ENCODE measurements at places on chromosomes 3 and 15.

- peak; percentile 77 for DNase-seq
Measured at GRCh38 chr15:70528270-70528706, 235.1 kb downstream of the UACA start.

DNA sequence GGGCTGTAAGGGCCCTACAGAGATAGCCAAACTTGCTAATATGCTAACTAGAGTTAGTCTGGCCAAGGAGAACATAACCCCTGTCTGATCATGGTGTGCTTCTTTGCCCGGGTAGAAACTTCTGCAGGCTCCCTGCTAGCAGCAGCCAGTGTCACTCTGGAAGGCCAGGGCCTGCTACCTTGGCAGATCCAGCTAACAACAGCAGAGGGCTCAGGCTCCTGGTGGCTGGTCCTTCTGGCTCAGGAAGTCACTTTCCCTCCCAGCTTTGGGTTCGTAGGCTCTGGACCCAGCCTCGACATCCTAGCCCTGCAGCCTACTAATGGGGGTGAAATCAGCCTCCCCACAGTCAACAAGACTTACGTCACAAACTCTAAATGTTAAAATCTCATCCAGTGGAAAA is 373.7 kb upstream of the RGMA start:
- no peak for DNase-seq

DNA sequence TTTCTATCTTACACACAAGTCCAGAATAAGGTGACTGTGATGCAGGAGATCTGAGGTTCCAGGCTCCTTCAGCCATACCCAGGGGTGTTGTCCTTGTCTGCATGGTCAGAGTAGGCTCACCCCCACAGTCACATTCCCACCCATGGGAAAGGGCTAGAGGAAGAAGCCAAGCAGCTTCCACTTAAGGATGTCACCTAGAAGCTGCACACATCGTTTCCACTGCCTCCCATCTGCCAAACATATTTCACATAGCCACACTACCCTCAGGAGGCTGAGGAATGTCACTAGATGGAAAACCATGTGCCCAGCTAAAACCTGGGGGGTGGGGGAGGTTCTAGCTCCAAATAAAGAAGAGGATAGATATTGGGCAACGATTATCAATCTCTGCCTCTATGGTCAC is 58.1 kb downstream of the TMEM39A start:
- no peak for DNase-seq

DNA sequence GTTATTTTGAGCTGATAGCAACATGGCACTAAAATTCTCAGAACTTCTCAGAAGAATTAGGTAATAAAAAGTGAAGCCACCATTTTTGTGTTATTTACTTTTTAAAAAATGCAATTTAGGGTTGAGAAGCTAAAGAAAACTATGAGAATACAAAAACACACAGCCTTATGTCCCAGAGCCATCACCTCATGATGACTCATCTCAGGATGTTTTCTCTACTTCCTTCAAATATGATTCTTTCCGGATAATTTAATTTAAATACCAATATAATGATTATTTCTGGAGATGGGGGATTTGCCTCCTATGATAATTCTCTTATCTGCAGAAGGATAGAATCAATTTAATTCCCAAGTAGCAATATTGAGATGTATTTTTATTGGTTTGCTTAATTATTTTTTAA is 105.6 kb upstream of the BFSP2 start:
- no peak for DNase-seq

GRCh38 chr3:55571913-55572312 is 84.8 kb upstream of the WNT5A start:
- no peak for DNase-seq

DNA sequence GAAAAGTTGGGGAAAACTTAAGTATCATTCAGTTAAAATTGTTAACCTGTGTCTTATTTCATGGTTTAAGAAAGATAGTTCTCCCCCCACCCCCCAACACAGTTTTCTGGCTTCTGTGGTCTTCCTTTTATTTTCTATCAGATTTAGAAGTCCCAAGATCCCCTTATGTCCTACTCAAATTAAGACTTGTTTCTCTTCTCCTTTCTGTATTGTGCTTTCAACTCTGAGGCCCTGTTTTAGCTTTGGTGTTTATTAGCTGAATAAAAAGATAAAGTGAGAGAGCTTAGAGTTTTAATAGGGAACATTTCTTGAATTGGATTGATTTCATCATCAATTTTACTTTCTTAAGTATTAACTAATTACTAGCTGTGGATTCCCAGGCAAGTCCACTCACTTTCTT is 62.6 kb downstream of the AKAP13 start:
- DNase-seq = no peak

DNA sequence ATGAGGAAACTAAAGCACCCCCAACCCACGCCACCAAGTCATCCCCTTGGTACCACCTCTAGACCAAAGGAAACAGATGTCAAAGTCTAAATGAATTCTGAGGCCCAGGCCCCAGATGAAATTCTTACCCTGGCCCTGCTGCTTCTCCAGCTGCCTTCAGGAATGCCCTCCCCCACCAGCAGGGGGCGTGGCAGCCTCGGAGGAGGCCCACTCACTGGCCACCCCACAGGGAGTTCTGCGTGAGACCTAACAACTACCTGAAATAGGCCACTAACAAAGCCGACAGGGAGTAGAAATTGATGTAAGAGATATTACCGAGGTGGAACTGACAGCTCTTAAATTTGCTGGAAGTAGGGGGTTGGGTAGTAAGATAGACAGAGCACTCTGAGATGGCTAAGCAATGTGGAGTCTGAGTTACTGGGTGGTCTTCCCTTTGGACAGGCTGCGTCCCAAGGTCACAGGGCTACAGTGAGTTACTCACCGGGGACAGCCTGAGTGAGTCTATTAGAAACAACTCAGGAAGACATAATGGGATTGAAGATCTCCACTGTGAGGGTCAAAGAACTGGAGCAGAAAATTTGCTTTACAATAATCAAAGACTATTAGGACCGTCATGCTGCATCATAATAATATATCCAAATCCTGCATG is 240.7 kb downstream of the SHOX2 start:
- DNase-seq = no peak

DNA sequence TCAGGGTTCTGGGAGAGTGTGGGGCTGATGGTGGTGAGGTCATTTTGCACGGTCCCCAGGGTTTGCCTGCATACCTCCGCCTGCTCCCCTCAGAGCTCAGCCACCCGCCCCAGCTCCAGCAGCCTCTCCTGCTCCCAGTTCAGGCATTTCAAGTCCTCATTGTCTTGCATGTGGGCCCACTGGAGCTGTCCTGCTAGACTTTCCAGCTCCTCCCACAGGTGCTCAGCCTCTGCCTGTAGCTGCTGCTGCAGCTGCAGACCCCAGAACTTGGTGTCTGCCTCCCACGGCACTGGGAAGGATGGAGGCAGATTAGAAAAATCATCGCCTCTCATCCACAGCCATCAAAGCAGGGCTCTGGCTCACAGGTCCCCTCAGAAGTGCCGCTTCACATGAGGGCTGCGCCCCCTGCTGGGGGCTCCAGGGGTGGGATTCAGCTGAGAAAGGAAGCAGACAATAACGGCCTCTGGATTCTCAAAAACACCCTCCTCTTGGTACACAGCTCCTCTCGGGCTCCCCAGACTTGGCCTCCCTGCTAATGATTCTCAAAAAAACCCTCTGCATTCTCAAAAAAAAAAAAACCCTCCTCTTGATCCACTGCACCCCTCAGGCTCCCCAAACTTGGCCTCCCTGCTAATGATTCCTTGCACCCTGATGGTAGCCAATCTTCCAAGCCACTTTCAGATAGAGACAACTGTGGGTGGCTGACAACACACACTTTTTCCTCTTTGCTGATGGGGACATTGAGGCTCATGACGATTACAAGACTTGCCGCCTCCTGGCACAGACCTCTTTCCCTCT is 89.3 kb upstream of the C2CD4B start:
- no peak for DNase-seq

- no peak for DNase-seq
Measured at GRCh38 chr3:78825858-78826215, 942.0 kb downstream of the ROBO1 start.

DNA sequence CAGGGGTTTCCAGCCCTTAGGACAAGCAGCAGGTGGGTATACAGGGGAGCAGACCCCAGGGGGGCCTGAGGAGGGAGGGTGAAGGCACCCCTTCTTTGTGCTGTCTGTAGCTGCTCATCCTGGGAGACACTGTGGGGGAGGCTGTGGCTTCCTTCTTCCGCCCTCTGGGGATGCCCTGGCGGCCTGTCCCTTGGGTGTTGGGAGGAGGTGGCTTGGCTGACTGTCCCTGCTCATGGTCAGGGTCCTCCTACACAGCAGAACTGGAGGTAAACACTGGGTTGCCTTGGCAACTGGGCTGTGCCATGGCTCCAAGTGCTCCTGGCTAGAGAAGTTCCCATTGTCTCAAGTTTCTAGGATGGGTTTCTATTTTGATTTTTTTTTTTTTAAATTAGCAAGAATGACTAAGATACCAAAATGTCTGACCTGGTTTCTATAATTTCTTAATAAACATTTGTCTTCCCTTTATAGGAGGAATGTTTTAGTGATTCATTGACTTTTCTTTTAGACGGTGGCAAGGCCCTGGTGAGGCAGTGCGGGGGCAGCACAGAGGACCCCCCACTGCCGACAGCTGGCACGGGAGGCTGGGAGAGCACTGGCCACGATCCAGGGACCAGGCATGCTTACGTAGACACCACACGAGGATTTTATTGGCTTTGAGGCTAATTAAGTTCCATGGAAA is 12.4 kb downstream of the KLF13 start:
- no peak for DNase-seq

Measured in NCI-H510A treated with DMSO at 0.1 percent for 48 hours (cell line).